T-helper 1 cell treated with Interleukin-12 subunit alpha and Interleukin-12 subunit beta and Interleukin-4 antibody, amounts not matched to agents 30 ng/mL and 1 ng/mL, for 36 hours (primary cell): ENCODE measurements at places on chromosomes 5 and 9. TPM values are rescaled to one million over a fixed set of nuclear protein-coding genes. Genes with fewer than 3 reads are reported as not detected.

The BTNL3 gene
- not detected in 2 replicates for total RNA-seq

The PCDHA1 gene
- total RNA-seq, result not detected in 2 replicates

The SLC45A2 gene
- total RNA-seq, result 0.34 TPM in 1 of 2 replicates, not detected in the other

The PPP3R2 gene
- total RNA-seq, result not detected in 2 replicates

The BHMT gene
- not detected in 2 replicates for total RNA-seq

The MZB1 gene
- 83.6 and 83.7 TPM in 2 replicates for total RNA-seq

The CTSV gene
- total RNA-seq, result 0.17 and 0.63 TPM in 2 replicates

The GFI1B gene
- total RNA-seq, result not detected in 2 replicates
